ENCODE measurements at places on chromosomes 3 and 15.

DNA sequence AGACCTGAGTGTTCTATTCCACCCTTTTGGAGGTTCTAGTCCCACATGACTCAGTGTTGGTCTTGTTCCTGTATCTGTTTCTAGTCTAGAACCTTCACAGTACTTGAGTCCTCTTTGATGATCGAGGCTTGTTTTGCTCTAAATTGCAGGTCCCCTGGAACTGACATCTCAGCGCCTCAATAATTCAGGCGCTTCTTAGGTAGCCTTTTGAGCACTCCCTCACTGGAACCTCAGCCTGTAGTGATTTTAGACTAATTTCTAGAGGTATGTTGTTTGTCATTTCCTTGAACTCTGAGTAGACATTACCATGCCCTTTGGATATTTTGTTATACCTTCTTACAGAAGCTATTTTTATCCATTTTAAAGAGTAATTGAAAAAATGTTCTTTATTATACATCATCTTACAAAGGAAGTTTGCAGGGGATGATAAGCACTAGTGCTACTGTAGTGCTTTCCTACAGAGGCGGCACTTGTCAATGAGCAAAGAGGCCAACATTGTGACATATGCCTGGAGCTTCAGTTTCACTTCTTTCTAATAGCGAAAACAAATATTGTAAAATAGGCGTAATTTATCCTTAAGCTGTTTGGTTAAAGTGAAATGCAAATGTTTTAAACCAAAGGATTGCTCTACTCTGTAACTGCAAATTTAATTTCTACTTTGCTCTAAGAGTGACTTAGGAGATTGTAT lies 75.7 kb downstream of the EFL1 start:
- no peak for DNase-seq

GRCh38 chr15:74384881-74385643 lies 17.6 kb upstream of the CYP11A1 start:
- no peak for DNase-seq

GRCh38 chr3:190811775-190812480 lies 50.6 kb downstream of the GMNC start:
- DNase-seq = no peak

GRCh38 chr3:141452045-141452444 lies 34.8 kb upstream of the RASA2 start:
- no peak for DNase-seq

DNA sequence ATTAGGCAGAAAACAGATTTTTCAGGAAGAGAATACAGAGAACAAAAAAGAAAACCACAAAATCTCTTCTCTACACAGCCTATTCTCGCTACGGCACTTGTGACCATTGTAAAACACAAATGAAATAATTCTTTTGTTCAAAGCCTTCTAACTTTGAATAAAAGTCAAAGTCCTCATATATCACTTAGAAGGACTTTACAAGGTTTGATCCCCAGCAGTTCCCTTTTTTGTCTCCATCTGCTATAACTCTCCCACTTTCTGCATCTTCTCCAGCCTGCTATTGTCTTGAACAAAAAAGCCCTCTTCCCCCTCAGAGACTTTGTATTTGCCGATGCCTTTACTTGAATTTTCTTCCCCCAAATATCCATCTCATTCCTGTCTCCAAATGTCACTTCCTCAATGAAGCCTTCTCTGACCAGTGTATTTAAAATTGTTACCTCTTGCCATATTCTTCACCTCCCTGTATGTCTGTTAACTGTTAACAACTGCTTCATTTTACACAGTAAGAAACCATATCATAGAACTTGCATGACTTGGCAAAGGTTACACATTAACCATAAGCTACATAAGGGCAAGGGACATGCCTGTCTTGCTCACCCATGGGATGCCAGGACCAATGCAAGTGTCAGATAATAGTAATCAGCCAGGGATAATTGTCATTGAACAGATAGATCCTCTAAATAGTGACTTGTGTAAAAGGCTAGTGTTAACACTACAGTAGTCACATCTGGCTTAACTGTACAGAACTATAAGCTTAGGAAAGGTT lies 122.4 kb downstream of the CBLB start:
- no peak for DNase-seq

- DNase-seq = no peak
Observed at GRCh38 chr3:66672830-66673229, 172.0 kb upstream of the LRIG1 start.

- DNase-seq = no peak
Observed at GRCh38 chr3:31008994-31009393, 114.5 kb upstream of the GADL1 start.

DNA sequence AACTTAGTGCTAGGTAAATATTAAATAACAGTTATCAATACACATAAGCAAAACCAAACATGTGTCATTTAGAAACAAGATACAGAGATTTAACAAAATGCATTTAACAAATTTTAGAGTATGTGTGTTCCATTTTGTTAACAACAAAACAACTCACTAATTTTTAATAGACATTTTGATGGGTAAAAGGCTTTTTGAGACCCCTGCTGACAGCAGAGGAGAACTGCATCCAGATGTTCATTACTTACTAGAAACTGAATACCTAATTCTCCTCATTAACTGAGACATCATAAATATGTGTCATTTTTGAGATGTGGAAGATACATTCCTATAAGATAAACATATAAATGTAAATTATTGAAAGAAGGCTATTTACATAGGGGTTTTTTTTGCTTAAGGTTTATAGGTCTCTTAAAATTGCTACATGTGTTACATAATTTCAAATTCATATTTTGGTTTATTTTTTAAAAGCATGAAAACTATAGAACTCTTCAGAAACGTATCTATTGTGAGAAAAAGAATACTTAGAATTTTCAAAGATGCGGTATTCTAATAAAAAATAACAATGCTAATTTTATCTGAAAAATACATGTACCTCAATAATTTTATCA lies 1009.8 kb downstream of the TUSC7 start:
- DNase-seq = no peak

GRCh38 chr3:46114323-46114988 lies 87.2 kb upstream of the XCR1 start:
- DNase-seq = no peak

DNA sequence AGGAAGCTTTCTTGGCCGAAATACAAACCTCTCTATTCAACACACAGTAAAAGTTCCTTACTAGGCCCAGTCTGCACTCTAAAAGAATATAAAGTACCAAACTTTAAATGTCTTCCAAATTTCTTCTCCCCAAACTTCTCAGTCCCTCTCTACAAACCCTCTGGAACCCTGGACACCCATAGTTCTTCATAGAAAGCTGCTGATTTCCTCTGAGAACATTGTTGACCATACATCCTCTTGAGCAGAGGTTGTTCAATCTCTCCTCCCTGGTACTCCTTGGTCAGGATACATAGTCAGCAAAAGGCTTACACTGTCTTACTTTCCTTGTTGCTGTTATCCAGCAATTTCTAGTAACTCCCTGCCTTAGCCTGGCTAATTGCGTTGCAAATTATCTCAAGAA lies 3.1 kb upstream of the ACAP2 start:
- DNase-seq = no peak

- no peak for DNase-seq
Observed at GRCh38 chr3:97264180-97264579, 449.8 kb downstream of the EPHA6 start.

- no peak for DNase-seq
Observed at GRCh38 chr15:81113204-81113657, 20.8 kb upstream of the CFAP161 start.

DNA sequence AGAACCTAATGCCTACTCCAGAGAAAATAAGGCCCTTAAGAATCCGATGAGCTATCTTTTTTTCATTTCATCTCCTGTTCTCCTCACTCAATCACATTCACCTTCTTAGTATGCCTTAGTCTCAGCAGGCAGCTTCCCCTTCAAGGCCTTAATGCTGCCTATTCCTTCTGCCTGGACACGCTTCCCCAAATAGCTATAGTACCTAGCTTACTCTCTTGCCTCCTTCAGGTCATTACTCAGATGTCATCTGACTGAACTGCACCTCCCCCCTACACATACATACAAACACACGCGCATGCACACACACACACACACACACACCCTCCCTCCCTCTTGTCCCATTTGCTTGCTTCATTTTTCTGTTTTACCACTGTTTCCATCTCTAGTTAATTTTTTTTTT lies 191.5 kb upstream of the MLF1 start:
- no peak for DNase-seq

DNA sequence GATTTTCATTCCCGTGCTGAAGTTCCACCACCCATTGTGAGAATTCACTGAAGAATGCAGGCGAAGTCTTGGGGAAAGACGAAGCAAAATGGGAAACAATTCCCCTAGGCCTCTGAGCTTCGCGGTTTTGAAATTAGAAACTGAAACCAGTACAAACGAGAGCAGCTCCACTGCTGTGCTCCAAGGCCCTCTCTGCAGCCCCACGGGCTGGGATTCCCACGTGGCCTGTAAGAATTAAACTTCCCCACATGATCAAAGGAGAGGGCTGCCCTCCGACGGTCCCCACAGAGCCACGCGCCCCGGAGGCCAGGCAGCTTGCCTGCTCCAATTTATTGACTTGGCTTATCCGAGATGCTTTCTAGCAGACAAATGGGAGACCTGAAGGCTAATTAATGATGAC lies 144.0 kb downstream of the GREM1 start:
- DNase-seq = no peak

- DNase-seq = no peak
Observed at GRCh38 chr15:72198356-72199204, 993 bp upstream of the GRAMD2A start.

GRCh38 chr15:35596285-35596684 lies 50.3 kb upstream of the DPH6 start:
- no peak for DNase-seq

DNA sequence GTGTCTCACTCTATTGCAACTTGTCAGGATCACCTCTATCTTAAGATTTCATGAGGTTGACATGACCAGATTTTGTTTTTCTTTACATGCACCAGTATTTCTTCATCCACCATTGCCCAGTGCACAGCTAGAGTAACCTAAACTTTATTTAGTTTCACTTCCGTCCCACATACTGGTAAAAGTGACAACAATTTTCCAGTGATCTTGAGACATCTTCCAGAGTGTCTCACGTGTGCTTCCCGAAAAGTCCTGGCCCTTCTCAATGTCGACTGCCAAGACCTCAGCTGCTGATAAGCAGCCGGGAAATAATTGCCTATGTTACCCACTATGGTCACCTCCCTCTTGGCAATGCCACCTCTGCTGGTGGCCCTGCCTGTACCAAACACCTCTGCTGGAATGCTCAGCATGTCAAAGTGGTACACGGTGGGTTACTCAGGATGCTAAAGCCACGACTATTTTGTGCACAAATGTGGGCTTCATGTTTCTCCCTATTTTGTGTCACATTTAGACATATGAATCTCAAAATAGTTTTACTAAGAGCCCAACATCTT lies 379.7 kb upstream of the TGFBR2 start:
- no peak for DNase-seq

GRCh38 chr3:66527246-66527645 lies 26.4 kb upstream of the LRIG1 start:
- DNase-seq = no peak

- no peak for DNase-seq
Observed at GRCh38 chr3:14413381-14414071, 11.1 kb downstream of the SLC6A6 start.

DNA sequence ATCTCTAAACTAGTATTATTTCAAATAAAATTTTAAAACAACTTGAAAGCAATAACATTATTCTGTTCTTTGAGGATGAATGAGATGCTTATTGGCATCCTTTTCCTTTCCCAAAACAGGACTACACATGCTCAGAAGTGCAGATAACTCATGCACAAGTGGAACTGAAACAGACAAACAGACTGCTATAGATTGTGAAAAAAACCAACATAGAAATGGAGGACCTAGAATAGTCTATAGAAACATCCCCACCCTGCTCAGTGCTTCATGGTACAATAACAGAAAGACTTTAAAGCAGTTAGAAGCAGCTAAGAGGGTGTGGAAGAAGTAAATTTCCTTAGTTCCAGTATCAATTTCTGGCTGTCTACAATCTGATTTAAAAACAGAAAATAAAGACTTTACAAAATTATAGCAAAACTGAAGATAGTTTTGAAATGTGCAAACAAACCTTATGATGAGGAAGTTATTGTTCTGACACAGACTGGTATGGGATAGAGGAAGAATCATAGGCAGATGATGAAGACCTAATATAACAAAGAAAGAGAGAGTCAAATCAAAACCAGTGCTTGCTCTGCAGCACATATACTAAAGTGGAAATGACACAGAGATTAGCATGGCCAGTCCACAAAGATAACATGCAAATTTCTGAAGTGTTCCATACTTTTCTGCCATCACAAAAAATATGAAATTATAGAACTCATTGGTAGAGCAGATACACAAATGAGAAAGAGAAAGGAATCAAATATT lies 1025.4 kb downstream of the SQOR start:
- no peak for DNase-seq

- no peak for DNase-seq
Observed at GRCh38 chr3:127446756-127447155, 143.8 kb downstream of the TPRA1 start.

- no peak for DNase-seq
Observed at GRCh38 chr15:85496551-85497171, 116.3 kb downstream of the AKAP13 start.

GRCh38 chr15:63458026-63458425 lies 46.4 kb upstream of the USP3 start:
- DNase-seq = no peak

GRCh38 chr3:149085828-149086231 lies 503 bp downstream of the HLTF start:
- peak; percentile 5 for DNase-seq

DNA sequence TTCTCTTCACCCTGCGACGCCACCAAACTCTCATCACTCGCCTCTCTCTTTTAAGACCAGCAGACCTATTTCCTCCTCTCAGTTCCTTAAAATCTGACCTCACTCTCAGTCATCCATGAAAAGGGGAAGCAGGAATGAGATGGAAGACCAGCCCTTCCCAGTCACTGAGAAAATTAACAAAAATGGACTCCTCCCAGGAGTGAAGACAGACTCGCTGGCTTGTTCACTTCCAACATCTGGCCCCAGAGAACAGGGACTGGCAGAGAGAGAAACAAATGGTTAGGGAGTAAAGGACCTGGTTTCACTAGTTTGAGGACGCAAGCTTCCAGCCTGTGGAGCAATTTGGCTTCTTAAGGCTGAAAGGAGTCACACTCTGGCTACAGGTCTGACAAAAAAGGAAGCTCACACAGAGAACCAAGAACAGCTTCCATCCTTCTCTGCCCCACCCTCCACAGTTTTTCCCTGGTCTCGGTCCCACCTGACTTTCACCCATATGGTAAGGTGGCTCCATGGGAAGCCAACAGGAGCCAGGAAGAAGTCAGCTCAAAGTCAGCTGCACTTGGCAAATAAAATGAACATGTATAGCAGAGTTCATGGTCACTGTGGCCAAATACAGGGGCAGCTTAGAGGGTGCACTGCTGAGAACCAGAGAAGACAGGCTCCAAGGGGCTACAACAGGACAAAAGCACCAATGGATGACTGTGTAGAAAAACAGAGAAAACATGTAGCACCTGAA lies 57.2 kb downstream of the ITGB5 start:
- DNase-seq = no peak
